ENCODE measurements at places on chromosomes 3 and 15.

DNA sequence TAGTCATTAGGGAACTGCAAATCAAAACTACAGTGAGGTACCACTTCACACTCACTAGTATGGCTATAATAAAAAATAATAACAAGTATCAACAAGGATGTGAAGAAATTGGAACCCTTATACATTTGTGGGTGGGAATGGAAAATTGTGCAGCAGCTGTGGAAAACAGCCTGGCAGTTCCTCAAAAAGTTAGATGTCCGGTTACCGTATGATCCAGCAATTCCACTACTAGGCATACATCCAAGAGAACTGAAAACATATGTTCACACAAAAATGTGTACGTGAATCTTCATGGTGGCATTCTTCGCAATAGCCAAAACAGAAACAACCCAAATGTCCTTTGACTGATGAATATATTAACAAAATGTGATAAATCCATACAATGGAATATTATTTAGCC is 187.9 kb upstream of the LYSMD4 start:
- no peak for DNase-seq

GRCh38 chr15:82958638-82959037 is 6.1 kb upstream of the HOMER2 start:
- no peak for DNase-seq

- no peak for DNase-seq
Observed at GRCh38 chr15:28783466-28783865, 65.0 kb downstream of the GOLGA6L7 start.

GRCh38 chr3:195260280-195260905 is 10.6 kb downstream of the XXYLT1 start:
- peak; percentile 91 for DNase-seq

- no peak for DNase-seq
Observed at GRCh38 chr3:184466413-184466960, 86.6 kb downstream of the CHRD start.

- DNase-seq, result no peak
Observed at GRCh38 chr3:139434764-139435307, 41.5 kb downstream of the RBP2 start.

- no peak for DNase-seq
Observed at GRCh38 chr3:27591312-27592210, 107.4 kb upstream of the SLC4A7 start.

- no peak for DNase-seq
Observed at GRCh38 chr15:93110502-93111040, 21.6 kb upstream of the RGMA start.

- DNase-seq, result no peak
Observed at GRCh38 chr15:57896114-57896513, 169.4 kb downstream of the ALDH1A2 start.

GRCh38 chr3:45962033-45962432 is 18.8 kb downstream of the CXCR6 start:
- no peak for DNase-seq

DNA sequence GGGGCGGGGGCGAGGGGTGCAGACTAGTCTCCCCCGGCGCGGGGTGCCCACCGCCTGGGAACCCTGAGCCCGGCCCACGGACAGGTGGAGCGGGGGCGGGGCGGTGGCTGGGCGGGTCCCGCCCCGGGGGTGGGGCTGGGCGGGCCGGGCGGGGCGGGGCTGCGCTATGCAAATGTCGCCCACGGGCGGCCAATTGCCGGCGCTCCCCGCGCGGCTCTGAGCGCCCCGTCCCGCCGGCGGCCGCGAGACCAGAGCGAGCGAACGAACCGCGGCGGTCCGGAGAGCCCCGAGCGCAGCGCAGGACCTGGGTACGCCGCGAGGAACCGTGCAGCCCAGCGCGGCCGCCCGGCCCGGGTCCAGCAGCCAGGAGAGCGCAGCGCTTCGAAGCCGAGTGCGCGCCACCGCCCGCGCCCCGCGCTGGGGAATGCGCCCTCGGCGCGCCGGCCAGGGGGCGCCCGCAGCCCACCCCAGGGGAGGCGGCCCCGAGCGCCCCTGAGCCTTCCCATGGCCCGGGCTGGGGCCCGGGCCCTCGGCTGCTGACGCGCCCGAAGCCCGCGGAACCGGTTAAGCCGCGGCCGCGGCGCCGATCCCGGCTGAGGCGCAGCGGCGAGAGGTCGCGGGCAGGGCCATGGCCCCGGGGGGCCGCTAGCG is at the start of gene SEMA3F:
Gene SEMA3F (plus strand): TSS at position 485 of the 651 bp plus-strand sequence. CDS start 4,299 bp downstream, outside the sequence.
- peak; percentile 99 for DNase-seq

DNA sequence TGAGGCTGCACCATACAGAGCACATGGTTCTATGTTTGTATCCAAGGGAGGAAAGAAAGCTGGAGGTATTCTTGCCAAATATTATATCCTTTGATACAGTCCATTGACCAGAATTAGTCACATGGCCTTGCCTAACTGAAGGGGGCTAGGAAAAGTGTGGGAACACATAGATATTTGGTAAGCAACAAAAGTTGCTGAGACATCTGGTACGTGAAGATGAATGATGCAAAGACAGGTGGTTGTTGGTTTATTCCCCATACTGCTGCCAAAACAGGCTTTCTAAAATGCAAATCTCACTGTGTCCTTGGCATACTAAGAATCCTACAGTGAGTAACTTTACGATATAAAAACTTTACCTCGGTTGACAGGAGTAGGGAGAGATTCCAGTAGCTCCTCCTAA is 162.2 kb downstream of the VGLL3 start:
- no peak for DNase-seq

GRCh38 chr3:186160691-186161243 is 51.9 kb upstream of the ETV5 start:
- DNase-seq, result no peak

DNA sequence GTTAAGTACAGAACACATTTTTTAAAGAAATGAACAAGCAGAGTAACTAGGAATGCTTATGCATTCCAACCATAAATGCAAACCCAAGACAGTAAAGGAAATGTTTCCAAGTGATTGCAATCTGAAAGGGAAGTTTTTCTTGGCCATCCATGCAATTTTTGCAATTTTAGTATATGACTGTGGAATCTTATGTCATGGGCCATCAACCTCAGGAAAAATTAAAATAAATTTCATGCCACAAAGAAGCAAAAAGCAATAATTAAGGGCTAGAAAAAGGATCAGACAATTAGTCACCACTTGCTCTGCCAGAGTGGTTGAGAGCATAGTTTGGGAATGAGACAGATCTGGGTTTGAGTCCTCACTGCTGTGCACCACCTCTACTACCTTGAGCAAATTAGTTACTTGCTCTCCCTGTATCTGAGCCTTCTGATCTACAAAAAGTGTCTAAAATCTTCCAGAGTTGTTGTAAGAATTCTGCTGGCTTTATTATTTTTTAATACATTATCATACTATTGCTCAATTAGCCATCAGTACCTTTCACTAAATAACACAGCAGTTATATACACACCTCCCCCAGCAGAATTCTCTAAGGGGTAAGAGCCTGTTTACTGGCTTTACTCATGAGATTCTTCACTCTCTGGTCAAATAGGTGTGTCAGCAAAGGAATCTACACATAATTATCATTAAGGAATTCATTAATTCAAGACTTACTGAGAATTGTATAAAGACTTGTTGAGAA is 49.7 kb upstream of the FBN1 start:
- DNase-seq, result no peak

- no peak for DNase-seq
Observed at GRCh38 chr3:195450731-195451229, 8.0 kb upstream of the ACAP2 start.

DNA sequence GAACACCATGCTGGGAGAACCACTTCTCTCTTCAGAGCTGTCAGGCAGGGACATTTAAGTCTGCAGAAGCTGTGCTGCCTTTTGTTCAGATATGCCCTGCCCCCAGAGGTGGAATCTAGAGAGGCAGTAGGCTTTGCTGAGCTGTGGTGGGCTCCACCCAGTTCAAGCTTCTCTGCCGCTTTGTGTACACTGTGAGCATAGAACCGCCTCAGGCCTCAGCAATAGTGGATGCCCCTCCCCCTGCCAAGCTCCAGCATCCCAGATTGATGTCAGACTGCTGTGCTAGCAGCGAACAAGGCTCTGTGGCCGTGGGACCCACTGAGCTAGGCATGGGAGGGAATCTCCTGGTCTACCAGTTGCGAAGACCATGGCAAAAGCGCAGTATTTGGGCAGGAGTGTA is 121.6 kb downstream of the NFKBIZ start:
- no peak for DNase-seq

GRCh38 chr3:66004244-66004643 is 34.5 kb downstream of the MAGI1 start:
- DNase-seq, result no peak

DNA sequence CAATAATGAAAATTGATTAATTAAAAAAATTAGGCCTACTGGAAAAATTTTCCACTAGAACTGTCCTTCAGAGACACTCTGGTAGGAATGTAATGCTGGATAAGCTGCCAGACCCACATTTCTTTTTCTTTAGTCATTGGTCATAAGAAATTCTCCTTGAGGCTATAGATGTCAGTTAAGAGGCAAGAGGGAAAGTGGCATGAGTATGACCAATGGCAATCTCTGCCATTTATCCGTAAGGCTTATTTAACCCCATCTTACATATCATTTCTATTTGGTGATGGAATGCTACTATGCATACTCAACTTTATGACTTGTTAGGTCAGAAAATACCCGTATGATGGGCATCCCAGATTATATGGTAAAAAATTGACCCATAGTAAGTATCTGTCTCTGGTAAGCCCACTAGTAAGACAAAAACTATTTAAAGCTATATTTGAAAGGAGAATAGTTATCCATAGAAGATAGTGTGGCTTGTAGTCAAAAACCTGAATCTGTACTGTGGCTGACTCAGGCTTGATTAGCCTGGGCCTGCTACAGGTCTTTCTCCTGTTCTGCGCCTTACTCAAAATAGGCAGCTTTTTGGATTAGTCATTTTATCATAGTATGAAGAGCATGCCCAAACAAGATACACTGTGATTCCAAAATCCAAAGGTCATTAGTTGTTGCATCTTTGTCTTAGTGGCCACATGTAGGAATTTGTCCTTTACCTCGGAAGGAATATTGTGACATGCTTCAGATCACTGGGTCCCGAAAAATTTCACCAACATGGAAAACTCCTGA is 314.7 kb downstream of the PYDC2 start:
- DNase-seq, result no peak

GRCh38 chr15:70064441-70064840 is 33.3 kb downstream of the TLE3 start:
- DNase-seq, result no peak

DNA sequence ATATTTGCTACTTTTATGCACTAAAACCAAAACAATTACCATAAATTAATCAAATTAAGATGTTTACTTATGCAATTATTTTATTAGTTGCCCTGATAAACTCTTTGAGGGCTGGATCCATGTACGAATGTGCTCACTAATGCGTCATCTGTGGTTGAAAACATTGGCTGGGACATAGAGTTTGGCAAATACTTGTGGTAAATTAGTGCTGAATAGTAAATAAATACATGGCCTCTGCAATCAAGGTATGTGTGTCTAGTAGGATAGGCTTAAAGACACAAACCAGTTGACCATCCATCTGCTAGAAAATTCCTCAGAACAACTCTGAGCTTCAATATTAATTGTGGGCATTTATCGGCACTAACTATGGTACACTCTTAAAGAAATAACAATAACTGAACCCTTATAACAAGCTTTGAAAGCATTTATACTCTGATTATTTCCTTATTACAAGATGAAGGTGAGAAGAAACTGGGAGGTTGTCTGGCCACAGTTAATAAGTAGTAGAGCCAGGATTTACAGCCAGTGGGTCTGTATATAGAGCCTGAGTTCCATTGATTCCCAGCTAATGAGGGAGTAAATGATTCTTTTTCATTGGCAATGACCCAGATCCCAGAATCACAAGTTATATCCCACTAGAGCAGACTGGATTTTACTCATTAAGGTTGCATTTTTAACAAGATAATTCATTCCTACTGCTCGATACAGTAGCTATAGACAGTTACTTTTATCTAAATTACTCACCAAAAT is 169.5 kb upstream of the CNTN6 start:
- DNase-seq, result no peak

GRCh38 chr3:78822726-78823125 is 945.1 kb downstream of the ROBO1 start:
- no peak for DNase-seq

GRCh38 chr3:5317557-5317956 is 130.1 kb downstream of the EDEM1 start:
- no peak for DNase-seq

GRCh38 chr3:122957707-122958689 is 69.6 kb downstream of the SEMA5B start:
- no peak for DNase-seq

GRCh38 chr15:29812384-29812694 is 9.9 kb downstream of the TJP1 start:
- DNase-seq, result no peak

GRCh38 chr3:43692085-43692855 is 1.5 kb downstream of the ABHD5 start:
- no peak for DNase-seq

DNA sequence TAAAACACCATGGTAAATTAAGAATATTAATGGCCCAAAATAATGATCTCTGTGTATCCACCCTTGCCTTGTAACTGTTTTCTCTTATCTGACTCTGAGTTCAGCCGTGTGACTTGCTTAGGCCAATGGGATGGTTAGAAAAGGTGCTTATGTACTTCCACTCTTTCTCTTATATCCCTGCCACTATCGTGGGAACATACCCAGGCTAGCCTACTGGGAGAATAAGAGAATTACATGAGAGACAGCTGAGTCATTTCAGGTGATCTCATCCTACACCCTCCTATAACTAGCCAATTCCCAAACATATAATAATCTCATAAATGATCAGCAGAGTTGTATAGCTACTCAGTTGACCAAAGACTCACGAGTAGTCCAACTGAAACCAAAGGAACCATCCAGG is 98.3 kb upstream of the ABI3BP start:
- no peak for DNase-seq

DNA sequence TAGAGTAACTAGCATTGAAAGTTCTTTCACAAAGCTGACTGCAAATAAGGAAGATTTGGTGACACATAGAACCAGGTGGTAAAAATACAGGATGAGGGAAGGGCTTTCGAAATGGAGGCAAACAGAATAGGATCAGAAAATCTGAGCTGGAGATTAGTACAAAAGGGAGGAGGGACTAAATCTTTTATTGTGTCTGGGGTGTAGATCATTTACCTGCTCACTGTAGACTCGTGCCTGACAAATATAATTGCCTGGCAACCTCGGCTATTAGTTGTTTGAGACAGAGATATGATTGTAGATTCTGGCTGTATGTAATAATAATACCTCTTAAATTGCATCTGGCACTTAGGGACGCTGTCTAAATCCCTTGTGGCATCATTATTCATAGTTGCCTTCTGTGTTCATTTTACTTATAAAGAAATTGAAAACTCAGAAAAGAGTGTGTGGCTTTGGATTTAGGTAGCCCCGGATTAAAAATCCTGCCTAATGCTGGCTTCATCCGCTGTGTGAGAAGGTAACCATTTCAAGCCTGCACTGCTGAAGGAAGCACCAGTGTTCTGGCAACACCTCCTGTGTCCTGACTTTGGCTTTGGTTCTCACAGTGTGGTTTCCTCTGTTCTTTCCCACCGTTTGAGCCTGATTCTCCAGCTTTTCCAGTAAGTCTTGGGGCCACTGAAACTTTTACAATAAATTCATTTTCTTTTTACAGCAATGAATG is 25.0 kb upstream of the GPR160 start:
- no peak for DNase-seq
